ENCODE measurements at places on chromosomes 3 and 15.

DNA sequence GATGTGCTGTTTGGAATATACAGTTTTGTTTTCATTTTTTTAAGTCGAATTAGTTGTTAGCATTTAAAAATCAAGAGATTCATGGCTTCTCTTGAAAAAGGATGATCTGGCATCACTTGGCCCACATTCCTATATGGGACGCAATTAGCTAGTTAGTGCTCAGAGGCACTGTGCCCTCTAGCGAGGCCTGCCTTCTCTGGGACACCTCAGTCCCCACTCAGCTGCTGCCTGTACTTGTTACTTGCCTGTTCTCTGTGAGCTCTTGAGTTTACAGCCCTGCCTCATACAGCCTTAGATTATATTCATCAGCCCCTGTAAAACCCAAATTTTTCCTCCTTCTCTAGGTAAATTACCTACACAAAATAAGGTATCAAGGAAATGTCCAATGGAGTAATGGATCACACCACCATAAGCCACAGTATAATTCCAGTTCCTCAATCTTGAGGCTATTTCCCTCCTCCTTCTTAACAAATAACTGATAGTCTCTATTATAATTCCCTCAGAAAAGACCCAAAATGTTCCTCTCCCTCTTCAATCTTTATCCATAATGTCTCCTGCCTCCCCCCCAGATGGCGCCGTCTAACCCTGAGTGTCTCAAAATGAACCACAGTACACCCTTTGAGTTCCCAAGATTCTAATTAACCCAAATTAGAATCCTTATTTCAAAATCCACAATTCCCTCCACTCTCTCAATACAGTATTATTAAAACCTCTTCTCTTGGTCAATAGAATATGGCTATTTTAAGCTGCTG, 2.7 kb downstream of the ZMAT3 start:
- DNase-seq: no peak

DNA sequence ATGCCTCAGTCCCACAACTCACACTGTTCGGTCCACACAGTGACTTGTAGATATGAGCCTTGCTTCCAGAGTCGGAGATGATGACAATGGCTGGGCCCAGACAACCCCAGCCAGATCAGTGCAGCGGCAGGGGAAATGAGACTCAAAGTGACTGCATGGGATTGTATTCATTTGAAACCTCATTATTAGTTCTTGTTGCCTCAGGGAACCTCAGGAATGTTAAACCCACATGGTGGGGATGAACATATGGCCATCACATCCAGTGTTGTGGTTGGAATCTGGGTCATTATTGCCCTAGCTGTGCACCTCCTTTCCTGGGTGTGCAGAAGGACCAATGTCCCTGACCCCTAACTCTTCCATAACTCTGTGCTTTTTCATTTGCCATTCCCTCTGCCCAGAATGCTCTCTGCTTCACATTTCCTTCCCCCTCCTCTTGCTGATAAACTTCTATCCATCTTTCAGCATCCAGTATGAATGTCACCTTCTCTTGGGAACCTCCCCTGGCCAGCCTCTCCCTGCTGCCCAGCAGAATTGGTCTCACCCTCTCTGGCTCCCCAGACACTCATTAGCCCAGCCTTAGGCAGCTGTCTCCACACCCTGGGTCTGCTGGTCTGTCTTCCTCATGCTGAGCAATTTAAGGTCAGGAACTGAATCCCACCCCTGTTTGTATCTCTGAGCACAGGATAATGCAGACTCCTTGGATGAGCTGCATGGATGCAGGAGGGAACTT, 67.0 kb upstream of the TNFAIP8L3 start:
- DNase-seq: no peak

GRCh38 chr3:112011376-112011940, 12.7 kb downstream of the TAGLN3 start:
- no peak for DNase-seq

DNA sequence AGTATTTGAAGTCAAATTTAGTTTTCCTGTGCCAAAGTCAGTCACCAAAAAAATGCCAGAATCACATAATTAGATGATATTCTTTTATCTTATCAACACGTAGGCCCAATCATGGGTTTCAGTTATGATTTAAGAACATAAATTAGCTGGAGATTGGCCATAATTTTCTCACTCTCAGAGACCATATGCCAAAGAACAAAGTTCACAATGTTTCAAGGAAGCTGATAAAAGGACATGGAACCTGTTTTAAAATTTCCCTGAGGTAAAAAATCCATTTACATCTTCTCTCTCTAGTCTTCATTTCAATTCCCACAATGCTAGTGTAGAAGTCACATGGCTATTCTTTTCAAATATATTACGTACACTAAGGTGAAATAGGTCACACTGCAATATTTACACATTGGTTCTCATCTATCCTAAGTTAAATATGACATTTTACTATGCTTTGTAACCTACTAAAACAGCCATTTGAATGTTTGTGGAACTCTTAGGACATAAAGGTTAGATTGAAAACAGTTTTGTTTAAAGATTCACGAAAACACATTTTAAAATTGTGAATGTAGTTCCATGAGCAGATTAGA, 42.7 kb upstream of the DCUN1D1 start:
- no peak for DNase-seq

- no peak for DNase-seq
Measured at GRCh38 chr3:4856136-4856535, 123.1 kb upstream of the BHLHE40 start.

DNA sequence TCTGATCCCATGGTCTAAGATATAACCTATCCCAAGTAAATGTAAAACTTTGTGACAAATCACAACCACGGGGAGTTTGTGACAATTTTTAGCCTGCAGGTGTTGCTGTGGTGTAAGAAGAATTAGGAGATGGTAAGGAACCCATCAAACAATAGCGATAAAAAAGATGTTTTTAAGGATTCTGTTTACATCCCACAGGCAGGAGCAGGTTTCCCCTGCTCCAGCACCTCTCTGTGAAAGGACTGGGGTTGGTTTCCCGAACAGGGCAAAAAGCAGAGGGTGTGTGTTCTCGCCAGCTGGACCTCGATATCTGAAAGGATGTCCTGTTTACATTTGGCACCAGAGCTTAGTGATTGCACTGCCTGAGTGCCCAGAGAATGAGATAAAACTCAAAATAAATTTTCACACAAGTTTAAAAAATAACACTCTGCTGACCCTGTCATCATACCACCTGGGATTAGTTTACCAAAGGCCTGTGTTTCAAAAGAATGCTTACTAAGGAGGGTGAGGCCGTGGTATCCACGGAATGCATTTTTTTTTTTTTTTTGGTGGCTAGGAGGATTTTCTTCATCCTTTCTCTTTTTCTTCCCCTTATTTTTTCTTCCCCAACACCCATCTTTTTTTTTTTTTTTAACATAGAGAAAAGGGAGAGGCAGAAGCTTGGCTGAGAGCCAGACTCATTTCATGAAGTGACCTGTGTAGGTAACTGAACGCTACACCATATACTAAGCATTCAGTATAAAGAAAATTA, 151.8 kb upstream of the DPH6 start:
- DNase-seq: no peak

DNA sequence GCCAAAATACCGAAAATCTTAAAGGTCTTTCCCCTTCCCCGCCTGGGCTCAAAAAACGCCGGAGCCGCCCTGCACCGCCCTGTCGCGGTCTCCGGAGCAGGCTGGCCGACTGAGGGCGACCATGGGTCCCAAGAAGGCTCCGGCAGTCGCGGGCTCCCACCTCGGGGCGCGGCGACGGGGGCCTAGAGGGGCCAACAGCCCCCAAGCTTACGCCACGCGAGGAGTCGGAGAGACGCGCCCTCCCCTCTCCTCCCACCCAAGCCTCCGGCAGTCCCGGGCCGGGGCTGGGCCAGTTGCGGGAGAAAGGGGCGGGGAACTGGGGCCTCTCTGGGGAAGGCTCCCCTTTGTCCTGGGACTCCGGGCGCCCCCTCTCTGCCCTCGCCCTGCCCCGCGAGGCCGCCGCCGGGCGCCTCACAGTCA, 69.2 kb downstream of the GOLGA8B start:
- no peak for DNase-seq
